Activated CD4-positive, alpha-beta T cell treated with anti-CD3 and anti-CD28 coated beads, Interleukin-2, Interleukin-6, amounts not matched to agents 100 ng/mL and 50 ng/mL, durations not matched to agents 16 hours and 8 hours (primary cell): ENCODE measurements at places on chromosomes 7 and 10.

GRCh38 chr10:64574371-64574770 lies 1053.2 kb downstream of the REEP3 start:
- DNase-seq, result no peak

DNA sequence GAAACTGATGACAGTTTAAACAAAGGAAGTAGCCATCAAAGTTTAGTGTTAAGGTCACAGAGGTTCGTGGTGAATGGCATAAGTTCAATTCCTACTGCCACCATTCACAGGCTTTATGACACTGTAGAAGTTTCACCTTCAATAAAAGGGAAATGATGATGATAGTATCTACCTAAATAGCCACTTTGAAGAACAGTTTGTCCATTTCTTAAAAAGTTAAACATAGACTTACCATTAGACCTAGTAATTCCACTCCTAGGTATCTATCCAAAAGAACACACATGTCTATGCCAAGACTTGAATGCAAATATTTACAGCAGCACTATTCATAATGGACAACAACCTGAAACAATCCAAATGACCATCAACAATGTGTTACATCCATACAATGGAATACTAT lies 18.9 kb upstream of the GSTK1 start:
- no peak for DNase-seq

- DNase-seq, result no peak
Measured at GRCh38 chr10:1600861-1601260, 136.5 kb downstream of the ADARB2 start.

GRCh38 chr7:46933596-46933995 lies 648.3 kb downstream of the TNS3 start:
- DNase-seq, result no peak

DNA sequence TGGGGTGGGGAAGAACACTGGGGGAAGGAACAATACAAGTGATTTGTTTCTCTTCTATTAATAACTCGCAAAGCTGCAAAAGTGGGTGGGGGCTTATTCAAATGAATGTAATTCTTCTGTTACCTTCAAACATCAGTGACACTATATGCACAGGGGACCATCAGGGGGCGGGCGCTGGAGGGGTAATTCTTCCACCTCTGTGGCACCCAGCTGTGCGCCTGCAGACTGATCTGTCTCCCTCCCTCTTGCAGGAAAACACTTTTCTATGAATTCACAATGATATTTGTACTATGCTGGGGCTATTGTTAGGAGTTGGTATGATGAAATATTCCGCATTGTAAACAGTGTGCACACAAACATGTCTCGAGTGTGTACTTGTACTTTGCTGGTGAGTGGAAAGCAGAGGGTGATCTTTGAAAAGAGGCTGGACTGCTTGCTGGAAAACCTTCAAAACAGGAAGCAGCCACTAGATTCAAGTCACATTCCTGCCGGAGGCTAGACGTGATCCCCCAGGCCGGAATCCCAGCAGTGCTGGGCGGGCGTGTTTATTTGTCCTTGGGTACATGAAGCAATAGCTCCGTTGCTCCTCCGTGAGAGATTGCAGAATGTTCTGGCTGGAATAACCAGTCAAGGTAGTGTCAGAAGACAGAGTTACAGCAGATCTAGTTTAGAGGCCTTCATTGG lies 15.8 kb upstream of the BNIP3 start:
- no peak for DNase-seq

GRCh38 chr10:91541481-91541880 lies 91.4 kb downstream of the PPP1R3C start:
- no peak for DNase-seq

DNA sequence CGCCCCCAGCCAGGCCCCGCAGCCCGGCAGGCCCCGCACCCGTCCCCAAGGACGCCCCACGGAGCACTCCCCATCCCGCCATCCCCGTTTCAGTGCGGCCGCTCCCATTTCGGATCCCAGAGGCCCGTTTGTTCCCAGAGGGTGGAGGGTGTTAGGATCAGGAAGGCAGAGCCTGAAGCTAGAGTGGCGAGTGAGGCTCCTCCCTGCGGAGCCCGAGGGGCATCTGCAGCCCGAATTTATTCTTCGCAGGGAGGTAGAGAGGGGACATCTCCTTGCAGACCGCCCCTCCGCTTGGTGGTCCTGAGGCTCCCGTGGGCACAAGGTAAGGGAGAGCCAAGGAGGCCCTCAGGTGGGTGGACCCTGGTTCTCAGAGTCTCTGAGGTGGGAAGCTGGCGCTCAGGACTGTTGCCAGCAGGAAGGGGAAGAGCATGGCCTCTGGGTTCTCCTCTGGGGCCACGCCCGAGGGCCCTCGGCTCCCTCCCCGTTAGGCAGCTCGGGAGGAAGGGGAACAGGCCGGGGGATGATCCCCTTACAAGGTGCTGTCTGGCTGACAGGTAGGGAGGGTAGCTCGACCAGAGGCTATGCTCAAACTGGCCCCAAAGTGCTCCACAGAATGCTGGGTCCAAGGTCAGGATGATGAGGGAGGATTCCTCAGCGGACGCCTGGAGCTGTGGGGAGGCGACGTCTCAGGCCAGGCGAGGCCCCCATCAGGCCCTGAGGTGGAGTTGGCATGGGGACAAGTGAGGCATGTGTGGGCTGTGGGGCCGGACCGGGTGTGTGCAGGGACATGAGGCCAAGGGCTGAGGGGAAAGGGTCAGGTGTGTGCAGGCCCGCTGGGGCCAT lies 17.4 kb downstream of the POLL start:
- no peak for DNase-seq

GRCh38 chr10:96416643-96417042 lies 57.8 kb upstream of the OPALIN start:
- no peak for DNase-seq

GRCh38 chr10:5543623-5544022 lies 18.9 kb downstream of the CALML3 start:
- no peak for DNase-seq

DNA sequence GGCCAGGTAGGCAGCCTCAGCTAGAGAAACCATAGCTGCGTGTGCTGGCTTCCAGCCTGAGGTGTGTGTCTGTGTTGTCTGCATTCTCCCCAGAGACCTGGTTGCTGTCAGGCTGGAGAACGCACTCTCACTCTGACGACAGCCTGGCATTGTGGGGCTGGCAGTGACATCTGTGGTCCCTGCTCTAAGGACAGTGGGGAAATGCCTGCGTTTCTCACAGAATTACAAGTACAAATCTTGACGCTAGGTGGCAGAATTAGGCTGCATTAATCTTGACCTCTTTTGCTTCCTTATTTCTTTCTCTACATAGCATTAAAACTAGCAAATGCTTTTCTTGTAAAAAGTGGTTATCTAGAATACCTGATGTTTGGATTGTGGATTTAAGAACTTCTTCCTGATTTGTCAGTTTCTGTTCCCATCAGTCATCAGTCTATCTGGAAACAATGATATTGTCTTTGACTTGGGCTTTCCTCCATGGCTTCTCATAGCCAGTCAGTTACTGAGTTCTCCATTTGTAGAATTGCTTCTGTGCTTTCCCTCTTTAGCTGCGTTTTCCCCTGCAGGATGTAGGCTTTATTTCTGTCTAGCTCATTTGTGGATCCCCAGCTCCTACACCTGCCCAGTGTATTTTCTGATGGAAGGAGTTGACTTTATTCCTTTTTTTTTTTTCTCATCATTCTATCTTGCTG lies 86.0 kb downstream of the FANK1 start:
- peak; percentile 58 for DNase-seq

- DNase-seq, result no peak
Measured at GRCh38 chr7:65001291-65001814, 5.1 kb downstream of the ERV3-1 start.

GRCh38 chr10:5668429-5668828 lies 2.0 kb upstream of the ASB13 start:
- DNase-seq, result no peak

DNA sequence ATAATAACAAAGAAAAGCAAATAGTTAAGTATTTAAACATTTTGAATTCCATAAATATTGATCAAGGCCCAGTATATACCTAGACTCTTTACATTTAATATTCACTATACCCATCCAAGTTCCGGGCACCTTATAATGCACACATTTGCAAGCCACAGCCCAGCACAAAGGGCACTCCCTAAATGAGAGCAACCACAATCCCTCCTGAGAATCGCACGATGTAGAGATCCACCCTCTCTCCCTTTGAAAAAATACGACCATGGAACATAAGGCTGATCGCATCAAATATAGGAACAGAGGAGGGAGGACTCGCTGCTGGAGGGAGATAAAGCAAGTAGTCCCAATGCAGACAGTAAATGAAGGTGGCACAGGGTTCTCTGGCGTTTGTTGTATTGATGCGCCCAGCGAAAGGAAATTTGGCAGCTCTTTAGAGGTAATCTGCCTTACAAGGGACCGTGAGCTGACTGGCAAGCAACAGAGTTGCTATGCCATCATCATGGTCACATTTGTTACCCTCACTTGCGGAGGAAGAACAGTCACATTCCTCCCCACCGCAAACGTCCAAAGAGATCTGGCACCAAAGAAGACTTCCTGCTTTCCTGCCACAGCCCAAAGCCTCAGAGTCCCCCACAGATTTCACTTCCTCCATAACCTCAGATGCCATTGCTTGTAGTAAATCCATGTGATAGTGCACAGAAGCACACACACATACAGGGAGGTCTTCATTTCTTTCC lies 16.1 kb upstream of the TAS2R40 start:
- DNase-seq, result peak; percentile 46

- DNase-seq, result no peak
Measured at GRCh38 chr7:29424984-29425309, 138.7 kb upstream of the PRR15 start.

- no peak for DNase-seq
Measured at GRCh38 chr10:20391629-20392028, 505.5 kb downstream of the NEBL start.

DNA sequence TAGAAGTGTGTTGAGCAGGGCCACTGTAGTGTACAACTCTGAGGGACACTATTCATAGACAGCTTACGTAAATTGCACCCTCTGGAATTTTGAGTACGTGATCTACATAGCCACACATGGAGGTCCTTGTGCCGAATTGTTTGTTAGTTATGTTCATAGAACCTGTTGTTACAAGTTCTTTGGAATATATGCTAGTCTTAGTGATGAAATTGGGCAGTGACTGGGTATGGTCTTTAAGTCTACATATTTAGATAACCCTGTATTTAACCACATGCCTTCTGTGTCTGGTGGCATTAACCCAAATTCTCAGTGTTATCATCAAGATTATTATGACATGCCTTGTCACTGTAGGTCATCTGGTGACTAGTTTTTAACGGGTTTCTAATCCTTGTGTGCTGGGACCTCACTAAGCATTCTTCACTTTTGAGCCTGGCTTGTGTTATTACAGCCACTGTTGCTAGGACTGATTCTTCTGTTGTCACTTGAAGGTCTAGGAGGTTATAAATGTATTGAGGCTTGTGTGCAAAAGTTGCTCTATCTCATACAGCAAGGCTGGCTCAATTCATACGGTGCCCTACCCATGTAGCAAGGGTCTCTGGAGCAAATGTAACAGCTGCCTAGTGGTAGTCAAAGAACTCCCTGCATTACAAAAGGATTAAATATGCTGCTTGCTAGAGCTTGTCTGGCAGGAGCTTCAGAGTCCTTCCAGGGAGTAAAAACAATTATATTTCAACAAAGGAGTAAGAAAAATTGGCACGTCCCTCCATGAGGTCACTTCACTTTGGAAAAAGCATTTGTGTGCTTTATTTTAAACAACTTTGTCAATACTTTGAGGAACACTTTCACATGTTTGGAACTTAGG lies 65.4 kb downstream of the CDK14 start:
- DNase-seq, result no peak
